ENCODE measurements at places on chromosomes 7 and 10. TPM values are rescaled to one million over a fixed set of nuclear protein-coding genes. Genes with fewer than 3 reads are reported as not detected.

DNA sequence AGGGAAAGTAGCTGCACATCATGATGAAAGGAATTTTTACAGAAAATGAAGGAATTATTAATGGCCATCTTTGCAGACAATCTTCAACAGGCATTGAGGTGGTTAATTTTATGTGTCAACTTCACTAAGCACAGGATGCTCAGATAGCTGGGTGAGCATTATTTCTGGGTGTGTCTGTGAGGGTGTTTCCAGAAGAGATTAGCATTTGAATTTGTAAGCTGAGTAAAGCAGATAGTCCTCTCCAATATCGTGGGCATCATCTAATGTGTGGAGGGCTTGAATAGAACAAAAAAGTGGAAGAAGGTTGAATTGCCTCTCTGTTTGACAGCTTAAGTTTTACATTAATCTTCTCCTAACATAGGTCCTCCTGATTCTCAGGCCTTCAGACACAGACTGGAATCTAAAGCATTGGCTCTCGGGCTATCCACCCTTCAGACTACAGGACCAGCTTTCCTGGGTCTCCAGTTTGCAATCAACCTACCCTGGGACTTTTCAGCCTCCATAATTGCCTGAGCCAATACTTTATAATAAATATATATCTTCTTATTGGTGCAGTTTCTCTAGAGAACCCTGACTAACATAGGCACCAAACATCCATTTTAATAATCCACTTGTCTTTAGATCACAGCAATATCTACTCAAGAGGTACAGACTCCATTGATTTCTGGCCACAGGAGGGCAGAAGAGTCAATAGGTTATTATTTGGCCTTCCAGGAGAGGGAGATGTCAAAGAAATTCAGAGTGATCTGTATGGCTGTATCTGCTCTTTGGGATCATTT lies 10.5 kb upstream of the CRPPA start:
- DNase-seq, result no peak

- no peak for DNase-seq
Measured at GRCh38 chr10:97490592-97490991, 7.6 kb downstream of the MMS19 start.

Gene ANKRD22
- 0.12 TPM for total RNA-seq

DNA sequence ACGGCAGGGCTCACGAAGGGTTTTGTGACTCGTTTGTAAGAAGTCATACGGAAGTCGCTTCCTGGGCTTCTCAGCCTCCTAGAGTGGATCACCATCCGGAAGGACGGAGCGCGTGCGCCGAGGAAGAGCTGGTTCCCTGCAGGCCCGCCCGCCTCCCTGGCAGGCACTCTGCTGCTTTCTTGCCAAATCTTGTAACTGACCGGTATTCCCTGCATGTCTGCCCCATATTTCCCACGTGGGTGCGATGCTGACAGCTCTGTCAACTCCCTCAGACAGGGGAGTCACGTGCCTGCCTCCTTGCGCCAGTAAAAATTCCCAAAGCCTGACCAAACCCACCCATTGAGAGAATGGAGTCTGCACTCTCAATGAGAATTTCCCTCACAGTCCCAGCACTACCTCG lies 12.7 kb downstream of the SHH start:
- DNase-seq, result no peak

Measured in epithelial cell of proximal tubule (primary cell).